ENCODE measurements at places on chromosomes 6 and 20. TPM values are rescaled to one million over a fixed set of nuclear protein-coding genes. Genes with fewer than 3 reads are reported as not detected.

Gene NKAPL
- total RNA-seq: not detected

Gene HUS1B
- total RNA-seq: 1.5 TPM

DNA sequence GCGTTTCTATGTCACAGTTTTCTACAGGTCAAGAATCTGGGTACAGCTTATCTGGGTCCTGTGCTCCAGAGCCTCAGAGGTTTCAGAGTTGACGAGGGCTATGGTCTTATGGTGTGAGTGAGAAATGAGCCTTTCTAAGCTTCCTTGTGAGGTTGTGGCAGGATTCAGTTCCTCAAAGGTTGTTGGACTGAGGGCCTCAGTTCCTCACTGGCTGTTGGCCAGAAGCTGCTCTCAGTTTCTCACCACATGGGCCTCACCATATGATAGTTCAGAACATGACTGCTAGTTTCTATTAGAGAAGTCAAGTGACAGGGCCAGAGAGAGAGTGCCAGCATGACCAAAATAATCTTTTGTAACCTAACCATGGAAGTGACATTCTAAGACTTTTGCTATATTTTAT, 96.1 kb downstream of the NUS1 start:
- H3K4me1 ChIP-seq: no peaks in the 10 kb centered on the region
- H3K36me3 ChIP-seq: no peaks in the 10 kb centered on the region
- no peak overlapping the region for H3K27ac ChIP-seq

- no peak for DNase-seq
- peaks cover 4% of the 10 kb centered on the region for H3K4me1 ChIP-seq
- H3K27ac ChIP-seq: no peak overlapping the region
Measured at GRCh38 chr20:50186987-50187402, 3.6 kb upstream of the CEBPB start.

All from activated CD4-positive, alpha-beta memory T cell treated with anti-CD3 and anti-CD28 coated beads for 36 hours (primary cell).